ENCODE measurements at places on chromosomes 2 and 18. TPM values are rescaled to one million over a fixed set of nuclear protein-coding genes. Genes with fewer than 3 reads are reported as not detected.

The TFPI gene
- 74.7 TPM for total RNA-seq

The CYP27A1 gene
- 2.7 TPM for total RNA-seq

The GPAT2 gene
- total RNA-seq = not detected

The SCYGR6 gene
- not detected for total RNA-seq

The C2orf72 gene
- 1.6 TPM for total RNA-seq

The SOWAHC gene
- 11.4 TPM for total RNA-seq

The FBXO15 gene
- 0.71 TPM for total RNA-seq

The RMDN2 gene
- 3.1 TPM for total RNA-seq

The RAB17 gene
- 0.30 TPM for total RNA-seq

The ZNF532 gene
- 52.2 TPM for total RNA-seq

The DUSP2 gene
- total RNA-seq = 103 TPM

The GNLY gene
- not detected for total RNA-seq

The ADCYAP1 gene
- total RNA-seq = 0.98 TPM

The GNAL gene
- 0.15 TPM for total RNA-seq

The CAVIN2 gene
- total RNA-seq = 0.64 TPM

The CRYBA2 gene
- total RNA-seq = not detected

The FZD7 gene
- 39.8 TPM for total RNA-seq

The COL4A3 gene
- 0.47 TPM for total RNA-seq

The ZFP36L2 gene
- 2.5 TPM for total RNA-seq

The DAW1 gene
- total RNA-seq = 0.30 TPM

The XDH gene
- not detected for total RNA-seq

The SGPP2 gene
- 0.05 TPM for total RNA-seq

The KCNS3 gene
- total RNA-seq = 72.5 TPM

The FAM237A gene
- total RNA-seq = not detected

The NYAP2 gene
- 2.3 TPM for total RNA-seq

Measured in M059J (cell line).